ENCODE measurements at places on chromosomes 13 and 19.
A peak's percentile ranks its signal among the peaks of the same experiment; 100 is the strongest.

- DNase-seq = no peak
Measured at GRCh38 chr13:107901230-107901629, 314.1 kb downstream of the LIG4 start.

GRCh38 chr19:32450217-32450616 is 44.6 kb downstream of the DPY19L3 start:
- DNase-seq = no peak

DNA sequence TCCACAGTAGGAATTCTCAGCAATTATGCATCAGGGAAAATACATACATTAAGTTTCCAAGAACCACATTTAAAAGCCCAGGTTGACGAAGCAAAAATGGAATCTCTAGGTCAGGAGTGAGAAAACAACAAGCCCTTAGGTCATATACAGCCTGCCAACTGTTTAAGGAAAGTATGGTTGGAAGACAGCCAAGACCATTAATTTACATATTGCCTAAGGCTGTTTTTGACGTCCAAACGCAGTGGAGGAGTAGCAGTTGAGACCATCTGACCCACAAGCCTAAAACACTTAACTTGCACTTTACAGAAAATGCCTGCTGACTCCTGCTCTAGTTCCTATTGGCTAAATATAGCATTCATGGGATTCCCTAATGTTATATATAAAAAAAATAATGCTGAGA is 299.0 kb downstream of the ITGBL1 start:
- no peak for DNase-seq

DNA sequence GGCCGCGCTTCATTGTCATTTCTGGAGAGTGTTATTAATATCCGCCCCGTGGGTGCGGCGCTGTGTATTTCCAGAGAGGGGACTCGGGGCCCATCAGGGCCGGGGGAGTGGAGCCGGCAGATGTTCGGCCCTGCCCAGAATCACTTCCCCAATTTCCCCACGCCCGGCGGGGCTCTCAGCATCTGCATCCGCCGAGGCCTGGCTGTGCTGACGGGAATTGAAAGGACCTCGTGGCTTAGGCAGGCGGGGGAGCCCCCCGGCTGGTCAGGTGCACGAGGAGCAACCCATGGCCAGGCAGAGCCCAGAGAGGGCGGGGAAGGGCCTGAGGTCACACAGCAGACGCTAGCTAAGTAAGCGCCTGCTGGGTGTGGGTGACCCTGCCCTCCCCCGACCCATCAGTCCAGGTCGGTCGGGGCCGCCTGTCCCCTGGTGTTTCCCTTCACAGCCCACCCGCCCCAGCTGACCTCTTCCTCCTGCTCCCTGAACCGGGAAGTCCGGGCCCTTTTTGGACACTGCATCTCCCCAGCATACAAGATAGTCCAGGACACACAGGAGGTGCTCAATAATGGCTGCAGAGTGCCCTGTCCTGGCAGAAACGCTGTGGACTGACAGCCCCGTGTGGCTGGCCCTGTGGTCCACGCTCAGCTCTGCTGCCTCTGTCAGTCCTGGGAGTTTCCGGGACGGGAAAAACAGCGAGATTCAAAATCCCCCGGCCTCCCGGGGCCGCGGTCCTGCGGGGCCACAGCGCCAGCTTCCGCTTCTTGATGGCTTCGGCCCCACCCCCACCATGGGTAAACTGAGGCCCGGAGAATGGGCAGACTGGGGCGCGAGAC is 22.1 kb downstream of the ARID3A start:
- peak; percentile 14 for DNase-seq

DNA sequence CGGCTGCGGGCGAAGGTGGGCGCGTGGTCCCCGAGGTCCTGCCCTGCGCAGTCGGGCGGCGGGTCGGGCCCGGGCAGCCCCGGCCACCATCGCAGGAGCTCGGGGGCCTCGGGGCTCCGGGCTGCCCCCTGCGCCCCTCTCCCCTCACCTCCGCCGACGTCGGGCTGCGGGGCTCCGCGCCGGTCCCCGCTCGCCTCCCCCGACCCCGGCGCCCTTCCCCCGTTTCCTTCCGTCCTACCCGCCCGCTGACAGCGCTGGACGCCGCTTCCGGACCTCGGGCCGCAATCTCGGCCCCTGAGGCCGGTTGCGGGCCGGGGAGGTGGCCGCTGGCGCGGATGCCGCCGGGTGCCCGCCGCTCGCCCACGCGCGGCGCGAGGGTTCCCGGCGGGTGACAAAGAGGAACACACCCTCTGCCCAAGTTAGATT is 720 bp downstream of the FARP1 start:
- peak; percentile 6 for DNase-seq

DNA sequence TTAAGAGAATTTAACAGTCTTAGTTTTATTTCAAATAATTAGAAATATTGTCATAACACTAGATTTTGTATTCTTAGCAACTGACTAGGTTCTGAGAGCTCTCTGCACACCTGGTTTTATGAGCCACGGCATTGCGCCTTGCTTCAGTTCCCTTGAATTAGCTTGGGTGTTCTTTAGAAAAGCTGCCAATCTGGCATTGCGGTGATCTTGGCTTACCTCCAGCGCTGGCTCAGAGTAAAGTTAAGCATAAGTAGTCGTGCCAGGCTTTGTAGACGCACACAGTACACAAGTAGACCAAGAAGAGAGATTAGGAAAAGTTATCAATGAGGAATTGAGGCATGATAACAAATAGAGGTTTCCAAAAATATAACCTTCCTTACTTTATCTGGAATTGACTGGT is 45.7 kb downstream of the TPP2 start:
- DNase-seq = no peak

DNA sequence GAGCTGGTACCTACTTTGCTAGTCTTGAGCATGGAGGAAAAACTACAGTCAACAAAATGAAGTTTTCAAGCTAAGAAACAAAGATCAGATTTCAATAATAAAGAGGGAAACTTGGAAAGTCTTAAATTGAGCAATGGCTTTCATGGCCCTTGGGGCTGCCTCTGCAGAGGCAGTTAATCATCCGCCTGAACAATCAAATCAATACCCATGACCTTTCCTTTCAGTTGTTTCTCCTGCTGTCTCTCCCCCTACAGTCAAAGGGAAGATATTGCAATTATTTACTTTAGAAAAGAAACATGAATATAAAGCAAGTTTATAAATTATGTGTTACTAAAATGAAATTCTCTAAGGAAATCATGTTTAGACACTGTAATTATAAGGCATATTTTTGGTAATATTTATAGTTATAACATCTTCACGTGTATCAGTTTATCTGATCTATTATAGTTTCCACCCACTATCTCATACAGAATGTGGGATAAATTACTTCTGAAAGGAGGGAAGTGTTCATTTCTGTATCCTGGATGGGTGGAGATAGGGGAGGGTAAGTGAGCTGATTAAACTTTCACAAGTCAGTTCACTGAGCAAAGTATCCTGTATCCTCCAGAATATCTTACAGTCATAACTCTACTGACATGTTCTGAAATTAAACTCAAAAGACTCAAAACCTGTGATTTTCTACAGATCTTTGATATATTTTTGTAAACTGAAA is 72.4 kb upstream of the TSC22D1 start:
- no peak for DNase-seq

DNA sequence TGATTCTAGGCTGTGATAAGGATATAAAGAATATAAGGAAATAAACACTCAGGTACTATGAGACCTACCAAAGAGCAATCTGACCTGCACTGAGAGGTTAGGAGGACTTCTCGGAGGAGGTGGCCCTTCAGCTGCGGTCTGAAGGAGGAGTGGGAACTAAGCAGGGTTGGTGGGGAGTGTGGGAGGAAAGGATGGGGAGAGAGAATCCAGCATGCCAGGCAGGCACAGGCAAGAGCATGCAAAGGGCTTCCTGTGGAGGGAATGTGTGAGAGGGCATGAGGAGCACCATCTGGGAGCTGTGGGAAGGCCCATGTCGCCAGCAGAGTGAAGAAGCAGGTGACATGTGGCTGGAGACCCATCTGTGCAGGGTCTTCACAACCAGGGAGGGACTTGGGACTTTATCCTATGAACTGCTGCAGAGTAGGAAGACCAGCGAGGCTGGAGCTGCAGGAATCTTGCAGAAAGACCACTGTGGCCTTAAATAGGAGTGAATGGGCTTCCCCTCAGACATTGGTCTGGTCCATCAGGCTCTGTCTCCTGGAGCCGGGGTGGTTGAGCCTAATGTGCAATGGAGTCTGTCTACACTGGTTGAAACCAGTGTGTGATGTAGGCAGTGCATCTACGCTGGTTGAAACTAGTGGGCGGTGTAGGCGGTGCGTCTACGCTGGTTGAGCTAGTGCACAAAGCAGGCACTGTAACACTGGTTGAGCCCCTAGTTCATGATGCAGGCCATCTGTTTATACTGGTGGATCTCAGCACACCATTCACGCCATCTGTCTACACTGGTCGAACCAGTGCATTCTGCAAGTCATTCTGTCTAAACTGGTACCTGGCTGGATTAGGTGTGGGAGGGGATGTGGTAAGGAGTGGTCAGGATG is 6.4 kb downstream of the CHST8 start:
- DNase-seq = no peak

GRCh38 chr13:75308222-75308621 is 173.7 kb downstream of the TBC1D4 start:
- DNase-seq = peak; percentile 61

DNA sequence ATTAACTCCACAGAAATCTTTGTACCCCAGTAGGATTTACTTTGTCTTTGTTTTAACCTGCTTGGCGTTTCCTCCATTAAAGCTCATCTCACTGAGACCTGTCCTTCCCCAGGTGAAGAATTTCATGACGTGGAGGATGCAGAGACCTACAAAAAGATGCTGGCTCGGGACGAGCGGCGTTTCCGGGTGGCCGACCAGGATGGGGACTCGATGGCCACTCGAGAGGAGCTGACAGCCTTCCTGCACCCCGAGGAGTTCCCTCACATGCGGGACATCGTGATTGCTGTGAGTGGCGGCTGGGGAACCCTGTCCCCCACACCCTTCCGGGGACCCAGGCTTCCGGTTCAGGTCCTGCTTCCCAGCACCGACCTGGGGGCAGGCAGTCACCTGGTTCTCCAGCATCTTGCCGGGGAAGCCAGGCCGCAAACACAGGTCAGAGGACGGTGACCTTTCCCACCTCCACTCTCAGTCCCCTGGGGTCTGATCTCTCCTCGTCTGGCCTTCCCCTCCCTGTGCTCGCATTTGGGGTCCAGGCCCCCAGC is 9.2 kb downstream of the RCN3 start:
- DNase-seq = no peak

DNA sequence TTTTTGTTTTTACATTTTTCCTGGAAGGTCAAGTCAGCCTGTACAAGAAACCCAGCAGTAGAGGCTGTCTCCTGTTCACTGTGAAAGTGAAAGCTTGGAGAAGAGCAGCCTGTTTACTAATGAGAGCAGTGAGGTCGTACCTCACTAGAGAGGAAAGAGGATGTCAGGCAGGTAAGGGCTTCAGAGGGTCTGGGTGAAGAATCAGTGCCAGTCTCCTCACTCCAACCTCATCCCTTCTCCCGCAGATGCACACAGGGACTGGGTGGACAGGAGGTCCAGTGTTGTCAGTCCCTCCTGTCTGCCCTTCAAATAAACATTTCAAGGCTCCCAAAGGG is 462.5 kb downstream of the KLF5 start:
- DNase-seq = no peak

DNA sequence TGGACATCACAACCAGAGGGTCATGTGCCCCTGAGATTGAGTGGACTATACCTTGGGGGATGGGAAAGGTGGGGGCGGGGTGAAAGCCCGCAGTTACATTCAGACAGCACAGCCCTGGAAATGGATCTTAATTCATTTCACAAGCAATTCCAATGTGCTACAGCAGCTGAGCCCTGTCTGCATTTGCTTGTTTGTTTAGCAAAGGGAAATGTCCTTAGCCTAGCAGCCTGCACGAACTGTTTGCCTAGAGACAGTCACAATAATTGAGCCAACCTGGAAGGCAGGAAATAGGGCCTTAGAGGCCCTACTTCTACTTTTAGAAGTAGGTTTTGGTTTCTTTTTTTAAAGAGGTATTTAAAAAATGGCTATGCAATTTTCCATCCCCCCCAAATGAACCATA is 177.3 kb upstream of the KL start:
- DNase-seq = no peak

DNA sequence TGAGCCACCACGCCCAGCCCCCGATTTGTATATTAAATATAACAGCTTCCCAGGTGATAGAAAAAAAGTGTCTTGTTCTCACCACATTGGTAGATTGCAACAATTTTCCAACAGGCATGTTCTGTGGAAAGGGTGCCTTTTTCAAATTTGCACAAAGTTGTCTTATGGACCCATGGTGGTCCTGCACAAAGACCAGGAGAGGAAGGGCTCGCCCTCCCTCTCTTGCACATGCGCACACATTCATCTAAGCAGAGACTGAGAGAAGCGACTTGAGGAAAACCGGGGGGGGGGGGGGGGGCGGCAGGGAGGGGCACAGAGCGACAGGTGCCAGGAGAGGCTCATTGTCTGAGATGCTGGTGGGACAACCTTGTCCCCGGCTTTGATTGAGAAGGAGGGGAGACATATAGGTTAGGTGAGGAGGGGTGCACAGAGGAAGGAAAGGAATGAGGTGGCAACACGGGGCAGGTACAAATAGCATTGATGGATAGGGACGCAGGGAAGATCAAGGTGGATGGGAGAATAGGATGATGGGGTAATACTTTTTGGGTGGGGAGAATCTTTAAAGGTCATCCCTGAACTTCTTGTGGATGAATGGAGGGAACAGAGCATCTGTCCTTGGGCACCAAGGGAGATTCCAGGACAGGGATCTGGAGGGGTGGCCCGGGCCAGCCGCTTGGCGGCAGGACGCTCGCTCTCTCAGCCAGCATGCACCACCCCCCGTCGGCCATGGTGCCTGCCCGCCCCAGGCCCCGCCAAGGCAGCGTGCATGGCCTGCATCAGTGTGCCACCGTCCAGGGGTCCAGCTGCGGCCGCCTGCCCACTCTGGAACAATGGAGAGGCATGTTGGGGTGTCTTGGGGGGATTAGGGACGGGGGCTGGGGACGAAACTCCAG is 76.0 kb downstream of the IER2 start:
- DNase-seq = no peak

- DNase-seq = no peak
Measured at GRCh38 chr13:97640268-97640667, 206.3 kb downstream of the RAP2A start.

GRCh38 chr13:98576200-98576945 is 534 bp downstream of the STK24 start:
- DNase-seq = peak; percentile 66
